ENCODE measurements at places on chromosomes 1 and 21.

GRCh38 chr1:18305182-18305795 is 175.4 kb upstream of the KLHDC7A start:
- no peak for DNase-seq

DNA sequence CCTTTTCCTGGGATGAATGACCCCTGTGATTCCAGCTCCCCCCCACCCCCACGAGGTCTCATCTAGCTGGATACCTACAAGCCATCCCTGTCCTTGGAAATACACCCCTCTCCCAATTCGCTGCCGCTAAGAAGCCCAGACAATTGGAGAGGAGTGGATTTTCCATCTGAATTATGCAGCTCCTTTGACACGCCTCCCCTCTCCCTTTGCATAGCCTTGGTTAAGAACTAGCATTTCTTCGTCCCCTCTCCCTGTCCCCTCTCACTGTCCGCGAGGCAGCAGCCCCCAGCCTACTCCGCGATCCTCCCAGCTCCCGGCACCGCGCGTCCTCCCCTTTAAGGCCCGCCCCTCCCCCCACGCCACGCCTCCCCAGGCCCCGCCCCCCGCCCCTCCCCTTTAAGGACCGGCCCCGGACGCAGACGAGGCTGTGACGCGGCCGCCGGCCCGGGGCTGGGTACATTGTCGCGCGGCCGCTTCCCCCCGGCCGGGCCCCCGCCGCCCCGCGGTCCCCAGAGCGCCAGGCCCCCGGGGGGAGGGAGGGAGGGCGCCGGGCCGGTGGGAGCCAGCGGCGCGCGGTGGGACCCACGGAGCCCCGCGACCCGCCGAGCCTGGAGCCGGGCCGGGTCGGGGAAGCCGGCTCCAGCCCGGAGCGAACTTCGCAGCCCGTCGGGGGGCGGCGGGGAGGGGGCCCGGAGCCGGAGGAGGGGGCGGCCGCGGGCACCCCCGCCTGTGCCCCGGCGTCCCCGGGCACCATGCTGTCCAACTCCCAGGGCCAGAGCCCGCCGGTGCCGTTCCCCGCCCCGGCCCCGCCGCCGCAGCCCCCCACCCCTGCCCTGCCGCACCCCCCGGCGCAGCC is at the start of gene MAPKAPK2:
Gene MAPKAPK2, plus strand, starts transcription at position 428 of the 856 bp plus-strand sequence. Its CDS starts 325 bp downstream, at position 753.
- peak; percentile 82 for DNase-seq

DNA sequence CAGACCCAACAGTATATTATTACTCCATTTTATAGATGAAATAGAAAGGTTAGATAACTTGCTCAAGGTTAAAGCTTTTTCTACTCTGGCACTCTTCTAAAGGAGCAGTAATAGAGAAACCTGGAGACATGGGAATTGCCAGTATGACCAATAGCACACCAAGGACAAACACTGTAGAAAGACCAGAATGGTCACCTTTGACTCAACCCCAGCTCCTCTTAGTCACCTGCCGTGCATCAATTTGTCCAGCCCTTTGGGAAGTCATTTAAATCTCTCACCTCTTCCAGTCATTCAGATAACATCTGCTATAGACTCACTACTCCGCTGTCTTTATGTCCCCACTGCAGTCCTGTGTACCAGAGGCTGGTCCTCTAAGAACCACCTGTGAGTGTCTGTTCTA is 23.9 kb upstream of the SLC44A3 start:
- DNase-seq = no peak

DNA sequence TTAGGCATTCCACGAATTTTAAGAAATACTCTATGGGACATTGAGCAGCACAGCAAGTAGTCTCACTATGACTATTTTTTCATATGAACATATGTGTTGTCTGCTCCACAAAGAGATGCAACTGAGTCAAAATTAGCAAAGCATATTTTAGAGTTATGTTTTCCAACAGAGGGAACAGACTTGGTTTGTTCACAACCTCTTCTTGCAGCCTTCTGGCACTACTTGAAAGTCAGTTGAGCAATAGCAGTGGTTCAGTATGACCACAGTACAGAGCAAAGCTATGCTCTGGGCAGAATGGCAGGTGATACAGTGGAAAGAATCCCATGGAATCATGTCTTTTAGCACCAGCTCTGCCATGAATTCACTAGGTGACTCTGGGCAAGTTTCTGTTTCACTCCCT is 5.2 kb downstream of the CCN1 start:
- no peak for DNase-seq
